ENCODE measurements at places on chromosomes 7 and 10.

- no peak for DNase-seq
Measured at GRCh38 chr7:31074120-31074383, 21.9 kb downstream of the ADCYAP1R1 start.

GRCh38 chr10:50396491-50397311 is 145.4 kb upstream of the ASAH2 start:
- DNase-seq: no peak

GRCh38 chr10:132266594-132267161 is 41.1 kb downstream of the STK32C start:
- peak; percentile 30 for DNase-seq

DNA sequence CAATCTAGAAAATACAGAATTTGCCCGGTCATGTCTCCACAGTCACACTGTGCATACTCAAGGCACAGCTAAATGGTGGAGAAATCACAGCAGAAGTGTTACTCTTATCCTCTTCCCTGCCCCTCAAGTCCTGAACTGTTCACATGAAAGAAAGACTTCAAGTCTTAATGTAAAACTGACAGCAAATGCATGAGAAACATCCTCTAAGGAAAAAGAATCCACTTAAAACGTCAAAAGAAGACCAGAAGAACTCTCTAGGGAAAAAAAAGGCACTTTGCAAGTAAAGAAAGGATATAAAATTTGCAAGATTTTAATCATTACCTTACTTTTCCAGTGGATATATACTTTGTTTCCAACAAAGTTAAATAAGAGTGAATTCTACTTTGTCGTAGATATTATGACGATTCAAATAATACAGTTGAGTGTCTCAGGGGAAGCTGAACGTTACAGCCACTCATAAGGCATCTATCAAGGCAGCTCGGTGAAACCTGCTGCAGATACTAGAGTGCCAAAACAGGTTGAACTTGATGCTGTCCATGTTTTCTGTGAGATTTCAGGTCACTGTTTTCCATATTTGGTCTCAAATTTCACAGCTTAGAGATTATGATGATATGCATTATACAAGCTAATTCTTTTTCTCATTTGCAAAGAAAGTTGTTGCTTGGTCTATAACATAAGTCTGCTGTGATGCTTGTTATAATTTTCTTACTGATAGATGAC is 155.0 kb downstream of the CTTNBP2 start:
- DNase-seq: no peak

DNA sequence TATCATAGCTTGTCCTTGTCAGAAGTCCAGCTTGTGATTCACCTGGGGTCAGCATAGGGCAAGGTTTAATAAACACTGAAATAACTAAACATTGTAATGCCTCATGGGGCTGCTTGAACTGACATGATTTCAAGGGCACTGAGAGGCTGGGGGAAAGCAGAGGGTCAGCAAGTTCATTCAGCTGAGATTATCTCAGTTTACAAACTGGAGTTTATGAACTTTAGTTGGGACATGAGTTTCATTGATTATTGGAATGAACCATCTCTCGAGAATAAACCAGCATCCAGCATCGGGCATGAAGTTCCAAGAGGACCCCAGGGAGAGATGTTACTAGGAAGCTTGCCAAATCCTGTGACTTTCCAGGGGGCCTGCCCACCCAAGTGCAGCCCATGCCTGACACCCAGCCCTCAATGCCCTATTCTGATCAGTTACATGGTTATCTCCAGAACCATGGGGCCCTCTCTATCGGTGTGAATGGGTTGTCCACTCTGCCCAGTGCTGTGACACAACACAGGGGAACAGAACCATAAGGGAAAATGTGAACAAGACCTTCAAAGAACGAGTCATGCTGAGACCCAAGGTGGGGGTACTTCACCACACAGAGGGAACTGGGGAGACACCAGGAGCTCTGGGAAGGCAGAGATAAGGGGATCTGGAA is 7.9 kb upstream of the CYP3A7 start:
- DNase-seq: no peak

- no peak for DNase-seq
Measured at GRCh38 chr7:156475666-156476065, 164.9 kb upstream of the RNF32 start.

GRCh38 chr10:128032466-128032865 is 93.8 kb downstream of the MKI67 start:
- no peak for DNase-seq

GRCh38 chr7:46131916-46132795 is 211.1 kb upstream of the IGFBP3 start:
- peak; percentile 19 for DNase-seq

- DNase-seq: no peak
Measured at GRCh38 chr7:32477649-32477980, 12.6 kb downstream of the LSM5 start.

- peak; percentile 38 for DNase-seq
Measured at GRCh38 chr7:114924038-114924712, 2.3 kb downstream of the MDFIC start.

GRCh38 chr10:69043931-69044531 is 43.9 kb upstream of the SRGN start:
- DNase-seq: no peak

- no peak for DNase-seq
Measured at GRCh38 chr10:23381298-23382040, 36.9 kb upstream of the C10orf67 start.

- no peak for DNase-seq
Measured at GRCh38 chr7:148702876-148703670, 4.4 kb downstream of the CUL1 start.

GRCh38 chr10:117944676-117945447 is 101.9 kb downstream of the RAB11FIP2 start:
- no peak for DNase-seq

- no peak for DNase-seq
Measured at GRCh38 chr10:71290331-71290730, 28.7 kb upstream of the SLC29A3 start.

DNA sequence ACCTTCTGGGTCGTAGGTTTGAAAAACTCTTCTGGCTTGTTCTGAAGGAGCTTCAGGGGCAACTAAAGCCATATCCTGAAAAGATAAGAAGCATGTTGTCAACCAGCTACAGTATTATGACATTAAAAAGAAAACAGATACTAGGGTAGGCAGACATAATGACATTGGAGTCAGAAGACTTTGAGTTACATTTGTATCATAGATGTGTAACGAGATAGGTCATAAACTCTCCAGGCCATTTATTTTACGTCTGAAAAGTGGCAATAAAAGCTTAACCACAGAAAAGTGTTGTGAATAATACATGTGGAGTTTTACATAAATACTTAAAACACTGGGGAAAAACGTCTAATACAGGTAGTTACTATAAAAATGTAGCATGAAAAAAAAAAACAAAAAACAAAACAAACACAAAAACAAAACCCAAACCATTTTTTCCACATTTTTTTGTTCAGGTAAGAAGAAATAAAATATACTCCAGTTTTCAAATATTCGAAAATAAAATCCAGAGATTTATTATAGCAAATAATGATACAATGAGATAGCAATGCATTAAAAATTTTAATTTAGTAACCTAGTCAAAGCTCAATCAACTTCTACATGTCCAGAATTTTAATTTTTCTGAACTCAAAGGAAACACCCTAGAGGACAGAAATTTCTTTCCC is 64.1 kb downstream of the MINDY3 start:
- no peak for DNase-seq

DNA sequence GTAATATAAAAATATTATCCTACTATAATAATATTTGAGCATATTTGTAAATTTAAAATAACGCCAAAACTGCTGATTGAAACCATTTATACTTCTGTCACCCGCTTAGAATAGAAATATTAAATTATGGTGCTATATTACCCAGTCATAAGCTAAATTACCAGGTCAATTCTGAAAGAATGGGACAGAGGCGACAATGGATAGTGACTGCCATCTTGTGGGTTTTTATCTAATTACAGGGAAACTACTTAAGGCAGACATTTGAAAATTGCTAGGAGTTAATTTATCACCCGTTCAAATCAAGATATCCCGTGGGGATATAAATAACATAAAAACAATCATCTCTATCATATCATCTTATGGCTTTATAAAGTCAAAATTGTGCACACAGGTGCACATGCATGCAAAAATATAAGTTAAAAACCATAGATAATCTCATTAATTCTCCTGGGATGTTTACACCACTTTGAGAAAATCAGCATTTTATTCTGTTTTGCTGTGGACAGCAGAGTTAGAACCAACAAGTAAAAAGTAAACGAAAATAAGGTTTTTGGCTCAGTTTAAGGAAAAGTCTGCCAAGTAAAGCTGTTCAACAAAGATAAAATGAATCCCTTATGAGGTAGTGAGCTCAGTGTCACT is 41.3 kb upstream of the HPSE2 start:
- peak; percentile 10 for DNase-seq

DNA sequence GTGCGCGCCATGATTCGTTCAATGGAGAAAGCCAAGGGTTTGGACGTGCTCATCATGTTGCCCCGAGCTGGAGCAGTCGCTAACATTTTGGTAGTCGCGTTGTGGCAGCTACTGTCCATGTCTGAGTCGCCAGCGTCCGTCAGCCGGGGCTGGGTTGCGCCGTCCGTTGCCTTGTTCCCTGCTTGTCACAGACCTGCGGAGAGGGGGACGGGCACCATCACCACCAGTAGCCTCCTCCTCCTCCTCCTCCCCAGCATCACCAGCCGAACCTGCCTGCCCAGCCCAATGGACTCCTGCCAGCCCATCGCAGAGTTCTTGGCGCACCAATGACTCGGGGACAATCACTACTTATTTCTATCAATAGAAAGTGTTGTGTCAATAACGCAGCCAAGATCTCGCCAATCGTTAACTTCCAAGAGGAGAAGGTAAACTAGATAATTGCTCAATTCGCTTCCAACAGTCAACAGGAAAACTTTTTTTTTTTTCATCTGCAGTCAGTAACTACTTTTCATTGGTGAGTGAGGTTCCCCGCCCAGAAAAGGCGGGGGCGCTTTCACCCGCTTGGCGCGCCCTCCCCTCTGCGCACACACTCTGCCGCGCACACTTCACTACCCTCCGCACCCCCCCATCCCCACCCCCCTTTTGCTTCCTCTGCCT is at the start of gene FEZF1:
Gene FEZF1, minus strand, starts transcription at position 432 of the 657 bp plus-strand sequence. Its CDS starts 313 bp downstream, at position 119.
- peak; percentile 68 for DNase-seq

- no peak for DNase-seq
Measured at GRCh38 chr10:57014758-57015157, 653.7 kb upstream of the ZWINT start.

DNA sequence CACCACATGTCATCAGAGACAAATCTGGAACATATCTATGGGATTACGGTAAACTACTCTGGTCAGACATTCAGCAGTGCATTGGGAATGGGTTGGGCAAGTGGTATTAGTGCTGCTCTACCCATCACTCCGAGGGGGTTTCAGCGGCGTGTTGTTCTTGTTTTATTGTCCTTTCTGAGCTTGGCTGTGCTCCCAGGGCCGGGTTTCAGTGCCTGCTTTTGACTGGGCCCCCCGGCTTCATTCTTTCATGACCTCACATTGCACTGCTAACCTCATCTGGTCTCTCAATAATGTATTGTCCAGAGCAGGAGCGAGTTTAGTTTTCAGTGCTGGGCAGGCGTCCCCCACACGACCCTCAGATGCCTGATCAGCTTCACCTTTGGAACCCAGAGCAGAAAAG is 364.6 kb downstream of the PAXIP1 start:
- no peak for DNase-seq

GRCh38 chr10:119859420-119860258 is 13.0 kb downstream of the MCMBP start:
- DNase-seq: peak; percentile 67

DNA sequence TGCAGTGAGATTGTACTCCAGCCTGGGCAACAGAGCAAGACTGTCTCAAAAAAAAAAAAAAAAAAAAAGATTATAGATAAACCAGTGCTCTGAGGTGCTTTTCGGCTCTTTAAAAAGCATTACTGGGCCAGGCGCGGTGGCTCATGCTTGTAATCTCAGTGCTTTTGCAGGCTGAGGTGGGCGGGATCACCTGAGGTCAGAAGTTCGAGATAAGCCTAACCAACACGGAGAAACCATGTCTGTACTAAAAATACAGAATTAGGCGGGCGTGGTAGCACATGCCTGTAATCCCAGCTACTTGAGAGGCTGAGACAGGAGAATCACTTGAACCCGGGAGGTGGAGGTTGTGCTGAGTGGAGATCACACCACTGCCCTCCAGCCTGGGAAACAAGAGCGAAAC is 6.6 kb upstream of the HNRNPF start:
- no peak for DNase-seq

DNA sequence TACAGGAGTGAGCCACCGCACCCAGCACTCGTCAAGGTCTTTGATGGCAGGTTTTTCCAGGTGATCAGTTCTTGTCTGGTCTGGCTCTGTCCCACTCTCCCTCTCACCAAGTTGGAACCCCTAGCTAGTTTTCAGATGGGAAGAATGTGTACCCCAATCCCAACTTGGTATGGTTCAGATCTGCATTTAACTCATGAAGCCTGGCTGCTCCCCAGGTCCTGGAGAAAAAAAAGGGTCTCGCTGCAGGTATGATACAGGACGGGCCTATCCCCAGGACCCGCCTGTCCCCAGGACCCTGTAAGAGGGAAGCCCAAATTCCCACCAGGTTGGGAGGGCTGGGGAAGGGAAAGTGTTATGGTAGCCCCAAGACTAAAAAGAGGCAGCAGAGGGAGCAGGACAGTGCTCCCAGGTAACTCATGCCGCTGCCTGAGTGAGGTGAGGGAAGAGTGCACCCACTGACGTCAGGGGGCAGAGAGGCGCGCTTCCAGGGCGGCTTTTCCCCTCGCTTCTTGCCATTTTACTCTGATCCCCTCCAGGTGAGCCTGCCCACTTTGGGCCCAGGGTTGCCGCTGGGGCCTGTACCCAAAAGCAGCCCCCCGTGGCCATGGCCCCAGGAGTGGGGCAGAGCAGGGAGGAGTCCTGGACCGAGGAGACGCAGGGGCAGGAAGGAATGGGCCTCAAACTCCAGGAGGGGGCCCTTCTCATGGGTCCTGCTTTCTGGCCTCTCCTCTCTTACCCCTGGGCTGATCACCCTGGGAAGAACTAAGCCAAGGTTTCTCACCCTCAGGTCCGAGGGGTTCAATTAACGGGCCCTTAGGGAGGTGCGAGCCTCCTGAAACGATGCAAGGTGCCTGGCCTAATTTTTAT is 36.4 kb upstream of the SRRM3 start:
- no peak for DNase-seq

GRCh38 chr7:28536259-28536658 is 123.9 kb downstream of the CREB5 start:
- DNase-seq: no peak

GRCh38 chr7:107723255-107723654 is 20.7 kb upstream of the CBLL1 start:
- no peak for DNase-seq

Data from eye (tissue), 1 donor.